ENCODE measurements at places on chromosomes 1 and 21.

- DNase-seq = peak; percentile 93
Measured at GRCh38 chr21:26845066-26845758, at the start of gene ADAMTS1. Gene ADAMTS1, minus strand, starts transcription at chr21:26845409. Its CDS starts 455 bp downstream, at chr21:26844954.

DNA sequence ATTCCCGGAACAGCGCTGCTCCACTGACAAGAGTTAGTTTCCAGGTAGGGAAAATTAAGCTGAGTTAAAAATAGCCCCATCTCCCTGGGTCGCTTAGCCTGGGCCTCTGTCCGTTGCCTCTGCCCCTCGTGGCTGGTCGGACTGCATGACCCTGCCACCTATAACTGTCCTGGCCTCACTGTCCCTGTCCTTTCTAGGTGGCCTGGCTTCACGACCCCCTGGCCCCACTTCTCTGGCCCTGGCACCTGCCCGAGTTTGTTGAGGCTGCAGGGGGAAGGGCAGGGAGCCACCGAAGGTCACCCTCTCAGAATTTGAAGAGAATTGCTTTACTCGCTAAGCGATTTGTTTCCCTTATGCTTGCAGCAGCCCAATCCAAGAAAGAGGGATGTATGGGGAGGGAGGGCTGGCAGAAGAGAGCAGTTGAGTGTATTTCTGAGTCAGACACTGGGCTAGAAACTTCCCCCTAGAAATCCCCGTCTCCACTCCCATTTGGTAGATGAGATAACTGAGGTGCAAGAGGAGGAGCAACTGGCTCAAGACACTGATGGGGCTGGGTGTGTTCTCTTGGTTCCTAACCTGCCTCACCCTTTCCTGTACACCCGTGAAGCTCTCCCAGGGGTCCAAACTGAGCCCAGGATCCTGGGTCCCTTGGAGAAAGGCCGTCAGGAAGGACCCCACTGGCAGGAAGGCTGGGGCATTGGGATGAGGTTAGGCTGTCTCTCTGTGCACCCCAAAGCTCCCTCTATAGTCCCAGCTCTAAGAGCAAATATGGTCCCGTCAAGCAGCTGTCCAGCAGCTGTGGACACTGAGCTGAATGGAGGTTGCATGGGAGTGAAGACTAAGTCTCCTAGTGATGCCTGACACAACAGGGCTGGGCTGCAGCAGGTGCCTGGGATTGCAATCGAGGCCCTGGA lies 2.9 kb upstream of the EDN2 start:
- no peak for DNase-seq

GRCh38 chr1:235865565-235866204 lies 1.0 kb downstream of the LYST start:
- DNase-seq = peak; percentile 21

- peak; percentile 66 for DNase-seq
Measured at GRCh38 chr1:204829133-204829825, 41.4 kb upstream of the NFASC start.

- DNase-seq = no peak
Measured at GRCh38 chr1:114668784-114669561, 876 bp downstream of the DENND2C start.

DNA sequence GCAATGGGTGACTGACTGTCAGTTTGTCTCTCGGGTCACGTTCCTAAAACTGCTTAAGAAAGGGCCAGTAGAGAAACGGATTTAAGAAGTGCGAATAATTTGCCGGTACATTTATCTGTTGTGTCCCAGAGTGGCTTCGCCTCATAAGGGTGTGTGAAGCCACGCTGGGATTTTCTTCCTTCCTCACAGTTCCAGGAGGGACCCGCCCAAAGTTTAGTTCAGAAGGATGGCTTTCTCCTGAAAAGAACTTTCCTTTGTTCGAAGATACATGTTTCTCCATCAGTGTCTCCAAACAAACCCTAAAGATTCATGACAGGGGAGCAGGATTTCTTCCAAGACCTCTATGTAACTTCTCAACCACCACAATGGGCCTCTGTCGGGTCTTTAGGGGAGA lies 49.8 kb downstream of the ADAMTS1 start:
- no peak for DNase-seq

DNA sequence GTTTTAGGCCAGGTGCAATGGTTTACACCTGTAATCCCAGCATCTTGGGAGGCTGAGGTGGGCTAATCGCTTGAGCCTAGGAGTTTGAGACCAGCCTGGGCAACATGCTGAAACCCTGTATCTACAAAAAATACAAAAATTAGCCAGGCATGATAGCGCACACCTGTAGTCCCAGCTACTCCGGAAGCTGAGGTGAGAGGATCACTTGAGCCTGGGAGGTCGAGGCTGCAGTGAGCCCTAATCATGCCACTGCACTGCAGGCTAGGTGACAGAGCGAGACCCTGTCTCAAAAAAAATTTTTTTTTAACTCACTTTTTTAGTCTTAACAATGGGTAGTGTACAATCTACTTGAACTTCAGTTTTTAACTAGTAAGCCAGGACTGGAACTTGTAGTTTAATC lies 137.5 kb downstream of the HS2ST1 start:
- no peak for DNase-seq

- DNase-seq = no peak
Measured at GRCh38 chr1:223479261-223479660, 86.0 kb downstream of the CCDC185 start.

- DNase-seq = no peak
Measured at GRCh38 chr1:110119843-110120242, 7.6 kb downstream of the UBL4B start.

DNA sequence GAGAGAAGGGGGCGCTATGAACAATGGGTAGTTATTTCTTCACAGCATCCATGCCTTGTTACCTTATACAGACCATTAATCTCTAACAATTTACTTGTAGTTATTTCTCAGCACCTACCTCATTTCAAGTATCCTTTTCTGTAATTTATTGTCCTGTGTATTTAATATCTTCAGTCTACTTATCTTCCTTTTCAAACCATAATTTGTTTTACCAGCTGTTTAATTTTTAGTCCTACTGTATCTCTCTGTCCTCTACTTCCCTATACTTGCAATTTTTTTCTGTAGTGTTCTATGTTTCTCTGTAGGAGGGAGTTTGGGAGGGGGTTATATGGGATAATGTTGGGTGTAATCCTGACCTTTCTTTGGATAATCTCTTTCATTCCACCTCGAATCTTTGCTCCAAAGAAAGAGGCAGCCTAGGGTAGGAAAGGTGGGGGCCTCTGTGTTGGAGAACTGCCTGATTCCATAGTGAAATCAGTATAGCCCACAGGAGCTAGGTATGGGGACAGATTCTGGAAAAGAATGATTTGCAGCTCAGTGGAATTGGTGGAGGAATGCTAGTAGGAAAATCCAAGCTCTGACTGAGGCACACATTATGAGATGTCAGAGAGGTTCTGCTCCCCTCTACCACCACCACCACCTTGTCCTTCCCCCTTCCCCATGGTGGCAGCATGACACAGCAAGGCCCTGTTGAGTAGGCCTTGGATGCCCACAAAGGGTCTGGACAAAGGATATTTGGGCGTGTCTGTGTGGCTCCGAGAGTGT lies 642 bp downstream of the MLLT11 start:
- DNase-seq = peak; percentile 29

DNA sequence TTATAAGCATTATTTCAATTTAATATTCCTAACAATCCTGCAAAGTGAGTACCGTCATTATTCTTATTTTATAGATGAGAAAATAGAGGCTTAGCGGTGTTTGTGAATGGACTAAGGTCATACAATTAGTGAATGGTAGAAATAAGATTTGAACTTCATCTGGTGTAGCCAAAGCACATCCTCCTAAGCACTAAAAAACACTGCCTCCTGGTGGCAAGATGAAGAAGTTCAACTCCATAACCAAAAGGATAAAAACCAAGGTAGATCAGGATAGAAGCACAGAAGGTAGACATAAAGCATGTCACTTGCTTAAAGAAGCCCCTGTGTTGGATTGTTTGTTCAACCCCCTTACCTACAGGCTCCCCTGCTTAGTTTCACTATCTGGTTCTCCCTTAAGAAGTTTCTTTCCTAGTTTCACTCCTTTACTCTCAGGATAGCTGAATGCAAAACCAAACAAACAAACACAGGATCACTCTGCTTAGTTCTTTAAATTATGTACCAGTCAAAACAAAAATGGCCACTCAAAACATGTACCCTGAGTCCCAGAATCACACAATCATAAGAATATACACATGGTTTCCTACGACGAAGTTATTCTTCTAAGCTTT lies 12.7 kb upstream of the AIM2 start:
- no peak for DNase-seq

DNA sequence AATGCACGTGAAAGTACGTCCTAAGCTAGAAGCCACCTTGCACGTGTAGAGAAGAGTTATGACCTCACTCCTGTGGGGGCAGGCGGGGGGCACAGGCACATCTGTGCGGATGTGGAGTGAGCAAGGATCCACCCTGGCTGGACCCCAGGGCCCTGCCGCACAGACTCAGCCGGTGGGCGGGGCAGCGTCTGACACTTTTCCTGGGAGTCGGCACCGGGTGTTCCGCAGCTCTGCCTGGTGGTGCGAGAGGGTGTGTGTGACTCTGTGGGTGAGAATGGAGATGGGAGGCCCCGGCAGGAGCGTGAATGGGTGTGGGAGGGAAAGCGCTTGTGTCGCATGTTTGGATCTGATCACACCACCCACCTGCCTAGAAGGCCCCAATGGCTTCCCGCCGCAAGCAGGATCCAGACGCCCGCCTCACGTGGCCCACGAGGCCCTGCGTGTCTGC lies 29.5 kb downstream of the RAP1GAP start:
- peak; percentile 71 for DNase-seq

- no peak for DNase-seq
Measured at GRCh38 chr1:15723631-15724246, 12.3 kb upstream of the SLC25A34 start.

DNA sequence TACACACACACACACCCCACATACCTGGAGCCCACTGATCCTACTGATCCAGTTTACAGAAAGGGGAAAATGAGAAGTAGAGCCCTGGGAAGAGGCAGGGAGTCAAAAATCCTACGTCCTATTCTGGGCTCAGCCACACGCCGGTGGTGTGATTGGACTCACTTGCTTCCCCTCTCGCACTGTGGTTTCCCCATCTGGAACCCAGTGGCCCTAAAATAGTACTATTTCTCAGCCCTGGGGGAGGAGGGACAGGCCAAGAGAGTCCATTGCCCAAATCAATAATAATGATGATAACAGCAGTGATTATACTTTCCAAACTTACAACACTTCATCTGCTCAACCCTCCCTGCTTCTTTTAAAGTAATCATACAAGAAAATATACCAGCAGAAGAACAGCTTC lies 2.9 kb upstream of the PIGR start:
- peak; percentile 53 for DNase-seq

DNA sequence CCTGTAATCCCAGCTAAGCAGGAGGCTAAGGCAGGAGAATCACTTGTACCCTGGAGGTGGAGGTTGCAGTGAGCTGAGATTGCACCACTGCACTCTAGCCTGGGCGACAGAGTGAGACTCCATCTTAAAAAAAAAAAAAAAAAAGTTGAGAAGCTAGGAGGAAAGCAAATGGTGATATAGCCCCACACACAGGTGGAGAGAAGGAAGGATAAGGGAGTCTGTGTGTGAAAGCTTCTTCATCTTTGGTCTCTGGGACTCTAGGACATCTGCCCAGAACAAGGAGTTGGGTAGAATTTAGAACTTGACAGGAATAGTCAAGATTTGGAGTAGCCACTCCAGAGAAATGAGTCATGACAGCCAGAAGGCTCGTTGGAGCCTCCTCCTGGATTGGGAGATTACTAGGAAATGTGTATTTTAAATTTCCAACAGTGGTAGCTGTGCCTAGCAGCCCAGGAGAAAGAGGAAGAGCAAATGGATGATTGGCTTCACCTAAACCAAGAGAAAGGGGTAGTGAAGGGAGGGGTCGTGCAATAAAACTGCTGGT lies 19.9 kb downstream of the NPL start:
- no peak for DNase-seq

DNA sequence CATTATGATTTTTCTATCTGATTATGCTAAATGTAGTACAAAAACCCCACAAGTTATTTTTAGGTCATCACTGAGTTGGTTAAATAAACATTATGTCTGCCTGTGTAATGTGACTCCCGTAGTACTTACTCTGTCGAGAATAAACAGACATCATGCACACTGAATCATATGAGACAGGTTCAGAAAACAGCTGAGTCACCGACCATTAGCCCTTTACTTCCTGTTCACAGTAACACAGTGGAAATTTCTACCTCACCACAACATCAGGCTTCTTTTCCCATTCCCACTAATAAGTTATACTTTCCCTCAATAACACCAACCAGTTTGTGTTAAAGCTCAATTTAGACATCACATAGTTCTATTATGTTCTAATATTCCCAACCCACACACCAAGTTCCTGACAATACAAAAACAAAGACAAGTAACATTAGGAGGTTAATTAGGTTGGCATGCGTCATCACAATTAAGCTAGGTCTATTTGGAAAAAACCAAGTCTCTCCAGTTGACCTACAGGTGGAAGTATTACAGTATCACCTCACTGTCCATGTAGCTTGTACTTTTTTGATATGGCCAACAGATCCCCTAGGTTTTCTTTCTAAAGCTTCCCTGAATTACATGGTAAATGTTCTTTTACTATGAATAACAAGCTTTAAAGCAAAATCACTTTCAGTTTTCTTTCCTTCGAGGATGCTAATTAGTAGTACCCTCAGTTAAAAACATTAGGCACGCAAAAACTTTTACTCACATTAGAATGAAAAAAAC lies 154.2 kb downstream of the EIF4G3 start:
- peak; percentile 86 for DNase-seq

DNA sequence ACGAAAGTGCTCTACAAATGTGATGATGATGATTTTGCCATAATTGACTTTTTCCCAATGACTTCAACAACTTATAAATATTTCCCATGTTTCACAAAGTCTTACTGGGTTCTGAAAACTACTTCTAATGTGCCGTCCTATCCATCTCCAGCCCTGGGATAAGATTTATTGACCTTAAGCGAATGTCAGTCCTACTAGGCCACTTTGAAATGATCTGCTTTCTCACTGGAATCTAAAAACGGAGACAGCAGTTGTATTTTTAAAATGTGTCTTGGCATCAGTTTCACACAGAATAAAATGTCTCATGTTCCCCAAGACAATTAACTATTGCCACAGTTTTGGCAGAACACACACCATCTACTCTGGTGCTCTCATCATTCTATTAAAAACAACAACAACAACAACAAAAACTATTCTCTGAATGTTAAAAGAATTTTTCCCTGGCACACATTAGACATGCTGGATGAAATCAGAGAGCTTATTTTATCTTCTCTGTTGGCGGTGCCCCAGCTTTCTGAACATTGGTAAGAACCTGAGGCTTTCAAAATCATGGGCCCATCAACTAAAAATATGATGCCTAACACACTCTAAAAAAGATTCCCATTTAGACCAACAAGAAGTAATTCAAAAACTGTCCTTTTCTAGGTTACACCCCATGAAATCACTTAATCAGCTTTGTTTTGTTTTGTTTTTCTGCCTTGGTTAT lies 23.1 kb upstream of the DNASE2B start:
- peak; percentile 48 for DNase-seq

- no peak for DNase-seq
Measured at GRCh38 chr1:221845650-221846371, 103.9 kb upstream of the DUSP10 start.
